ENCODE measurements at places on chromosomes 13 and 19. TPM values are rescaled to one million over a fixed set of nuclear protein-coding genes. Genes with fewer than 3 reads are reported as not detected.

The DKKL1 gene
- total RNA-seq: not detected

The ZNF230 gene
- 4.0 TPM for total RNA-seq

The CABP5 gene
- not detected for total RNA-seq

The STARD13 gene
- 9.1 TPM for total RNA-seq

The CATSPERD gene
- total RNA-seq: not detected

The ZNF8 gene
- 6.6 TPM for total RNA-seq

The EDNRB gene
- total RNA-seq: 2.6 TPM

The NRTN gene
- total RNA-seq: not detected

The ZNF578 gene
- total RNA-seq: 0.70 TPM

The ZNF665 gene
- total RNA-seq: 0.58 TPM

The CLIP3 gene
- total RNA-seq: 29.3 TPM

The GNG7 gene
- total RNA-seq: 0.58 TPM

The SLITRK6 gene
- total RNA-seq: 2.9 TPM

The KCNJ14 gene
- 1.8 TPM for total RNA-seq

The RGCC gene
- 28.1 TPM for total RNA-seq

The FSD1 gene
- 7.1 TPM for total RNA-seq

The CADM4 gene
- total RNA-seq: 0.70 TPM

The LILRA6 gene
- total RNA-seq: not detected

The GAMT gene
- total RNA-seq: 87.9 TPM

The KCTD4 gene
- total RNA-seq: not detected

The ERICH6B gene
- total RNA-seq: not detected

The IGFL3 gene
- not detected for total RNA-seq

The UNC13A gene
- 1.1 TPM for total RNA-seq

The ELAVL3 gene
- total RNA-seq: not detected

The ZNF560 gene
- 0.58 TPM for total RNA-seq

The FAM83E gene
- total RNA-seq: not detected

The CAPN12 gene
- total RNA-seq: not detected

The WDR62 gene
- total RNA-seq: 0.09 TPM

The ONECUT3 gene
- total RNA-seq: not detected
